Nephron progenitor cell (in vitro differentiated cells): ENCODE measurements at places on chromosomes 3 and 15.
A peak's percentile ranks its signal among the peaks of the same experiment; 100 is the strongest.

- DNase-seq: peak; percentile 58
- peaks cover 4% of the 10 kb centered on the region for H3K36me3 ChIP-seq
- peak overlapping the region; percentile 98 for H3K27ac ChIP-seq
- peaks cover 64% of the 10 kb centered on the region for H3K4me1 ChIP-seq
- H3K4me3 ChIP-seq: peak overlapping the region; percentile 74
These were observed 75.0 kb upstream of the RNU6-1 start for GRCh38 chr15:67914537-67915460.

- peaks cover 9% of the 10 kb centered on the region for H3K4me1 ChIP-seq
- no peak for DNase-seq
- H3K4me3 ChIP-seq: no peak overlapping the region
These were observed 144.1 kb upstream of the HACD2 start for GRCh38 chr3:123728991-123729390.

- H3K36me3 ChIP-seq: no peaks in the 10 kb centered on the region
- no peak overlapping the region for H3K4me3 ChIP-seq
- H3K4me1 ChIP-seq: peaks cover 29% of the 10 kb centered on the region
- H3K27me3 ChIP-seq: no peaks in the 10 kb centered on the region
- H3K27ac ChIP-seq: no peak overlapping the region
These were observed 292.9 kb upstream of the GADL1 start for GRCh38 chr3:31187380-31187779.

- H3K4me1 ChIP-seq: peaks cover 67% of the 10 kb centered on the region
- DNase-seq: no peak
- peaks cover 51% of the 10 kb centered on the region for H3K36me3 ChIP-seq
- H3K27ac ChIP-seq: no peak overlapping the region
These were observed 5.5 kb downstream of the TAGLN3 start for GRCh38 chr3:112004187-112004586.

DNA sequence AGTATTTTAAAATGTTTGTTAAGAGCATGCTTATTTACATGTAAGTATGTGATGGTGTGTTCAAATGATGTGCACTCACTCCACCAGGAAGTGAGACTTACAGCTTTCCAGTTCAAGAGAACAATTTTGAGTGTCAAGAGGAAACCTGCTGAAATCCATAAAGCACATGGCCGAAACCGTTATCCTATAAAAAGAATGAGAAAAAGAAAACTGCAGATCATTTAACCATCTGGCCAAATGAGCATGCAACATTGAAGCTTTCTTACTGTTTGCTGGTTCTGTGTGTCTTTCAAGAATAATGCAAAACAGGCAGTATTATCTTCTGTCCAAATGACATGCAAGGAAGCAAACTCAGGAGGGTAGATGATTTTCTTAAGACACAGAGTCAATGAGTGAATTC lies 26.3 kb downstream of the GABRR3 start:
- H3K4me3 ChIP-seq: no peak overlapping the region
- H3K36me3 ChIP-seq: no peaks in the 10 kb centered on the region
- peaks cover 14% of the 10 kb centered on the region for H3K27me3 ChIP-seq
